Effector memory CD4-positive, alpha-beta T cell (primary cell): ENCODE measurements at places on chromosomes 7 and 10.

DNA sequence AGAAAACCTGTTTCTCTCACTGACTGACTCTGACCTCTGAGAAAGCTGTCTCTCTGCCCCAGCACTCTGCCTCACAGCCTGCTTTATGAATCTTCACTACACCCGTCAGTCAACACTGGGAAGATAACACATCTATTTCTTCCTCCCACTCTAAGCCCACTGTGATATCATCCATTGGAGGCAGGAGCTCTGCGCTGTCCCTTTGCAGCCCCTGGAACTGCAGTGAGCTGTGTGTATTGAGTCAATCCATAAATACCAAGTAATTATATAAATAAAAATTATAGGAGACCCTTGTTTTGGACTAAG, 17.2 kb upstream of the FXYD4 start:
- DNase-seq, result no peak

DNA sequence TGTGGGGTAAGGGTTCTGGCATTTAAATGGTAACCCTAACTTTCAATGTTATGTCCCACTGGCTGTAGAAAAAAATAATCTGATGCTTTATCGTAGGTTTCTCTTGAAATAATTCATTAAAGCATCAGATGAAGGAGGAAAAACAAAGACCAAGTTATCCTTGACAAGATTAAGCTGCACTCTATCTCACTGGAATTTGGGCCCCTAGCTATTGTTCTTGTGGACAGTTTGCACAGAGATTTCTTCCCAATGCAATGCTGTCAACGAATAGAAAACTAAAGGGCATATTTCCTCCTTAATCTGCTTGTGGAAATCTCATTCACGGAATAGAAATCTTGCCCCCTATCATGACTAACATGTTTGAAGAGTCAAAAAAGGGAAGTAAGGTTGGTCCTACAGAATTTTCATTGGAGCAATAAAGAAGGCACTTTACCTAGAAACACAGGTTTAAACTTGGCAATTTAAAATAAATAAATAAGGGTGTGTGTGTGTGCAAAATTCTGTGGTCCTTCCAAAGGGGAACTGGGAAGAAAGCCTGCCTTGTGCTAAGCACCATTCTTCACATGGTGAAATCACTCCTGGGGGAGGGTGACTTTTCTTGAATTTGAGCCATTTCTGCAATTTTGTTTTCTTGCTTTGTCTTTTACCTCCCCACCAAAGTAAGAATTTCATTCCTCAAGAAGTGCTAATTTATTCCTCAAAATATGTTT, 242.8 kb downstream of the GLI3 start:
- no peak for DNase-seq

- DNase-seq, result peak; percentile 38
These were observed 818 bp upstream of the SUPV3L1 start for GRCh38 chr10:69179089-69179742.

- DNase-seq, result no peak
These were observed 42.5 kb downstream of the SIRT1 start for GRCh38 chr10:67926951-67927350.

DNA sequence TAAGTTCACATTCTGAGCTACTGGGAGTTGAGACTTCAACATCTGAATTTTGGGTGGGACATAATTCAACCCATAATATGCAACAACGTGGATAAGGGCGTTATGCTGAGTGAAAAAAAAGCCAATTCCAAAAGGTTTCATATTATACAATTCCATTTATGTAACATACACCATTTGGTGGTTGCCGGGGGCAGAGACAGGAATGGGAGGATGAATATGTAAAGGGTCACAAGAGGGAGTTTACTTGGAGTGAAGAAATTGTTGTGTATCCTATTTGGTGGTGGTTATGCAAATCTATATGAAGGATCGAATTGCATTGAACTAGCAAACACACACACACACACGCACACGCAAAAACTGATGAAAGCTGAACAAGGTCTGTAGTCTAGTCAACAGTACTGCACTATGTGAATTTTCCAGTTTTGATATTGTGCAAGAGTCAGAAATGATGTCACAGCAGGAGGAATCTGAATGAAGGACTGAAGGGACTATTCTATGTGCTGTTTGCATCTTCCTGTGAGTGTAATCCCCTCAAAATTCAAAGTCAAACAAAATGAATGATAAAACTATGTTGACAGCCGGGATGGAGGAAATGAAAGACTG, 249.2 kb upstream of the HABP2 start:
- DNase-seq, result no peak

GRCh38 chr10:114038819-114039218, 4.8 kb upstream of the ADRB1 start:
- DNase-seq, result no peak

DNA sequence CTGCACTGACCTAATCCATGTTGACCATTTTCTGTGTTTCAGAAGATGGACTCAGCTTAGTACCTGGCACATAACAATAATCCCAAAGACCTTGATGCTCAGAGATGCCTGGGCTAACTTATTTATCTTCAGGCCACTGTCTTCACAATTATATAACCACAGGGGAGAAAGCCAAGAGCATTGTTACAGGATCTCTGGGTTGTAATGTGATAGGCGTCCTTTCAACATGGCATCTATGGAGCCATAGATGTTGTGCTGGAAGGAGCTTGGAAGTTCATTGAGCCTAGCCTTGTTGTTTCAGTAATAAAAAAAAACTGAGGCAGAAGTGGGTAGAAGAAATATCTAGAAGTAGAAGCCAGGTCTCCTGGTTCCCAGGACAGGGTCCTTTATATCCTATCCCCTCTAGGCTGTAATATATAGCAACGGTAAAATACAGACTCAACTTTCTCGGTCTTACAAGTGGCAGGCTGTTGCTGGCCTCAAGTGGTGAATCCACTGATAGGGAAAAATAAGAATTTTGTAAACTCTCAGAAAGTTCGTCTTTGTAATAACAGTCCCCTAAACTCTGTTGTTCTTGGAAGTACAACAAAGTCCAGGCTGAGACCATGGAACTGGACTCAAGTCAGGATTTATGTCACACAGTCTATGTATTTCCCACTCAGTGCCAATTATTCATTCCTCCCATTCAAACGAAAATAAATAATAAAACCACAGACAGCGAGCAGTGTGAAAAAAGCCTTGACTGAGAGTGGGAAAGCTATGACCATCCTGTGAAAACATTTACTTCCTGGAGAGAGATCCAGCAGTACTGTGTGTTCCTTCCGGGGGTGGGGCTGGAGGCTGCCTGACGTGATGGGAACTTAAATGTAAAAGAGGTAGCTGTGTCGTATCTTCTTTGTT, 277.6 kb downstream of the REEP3 start:
- no peak for DNase-seq

DNA sequence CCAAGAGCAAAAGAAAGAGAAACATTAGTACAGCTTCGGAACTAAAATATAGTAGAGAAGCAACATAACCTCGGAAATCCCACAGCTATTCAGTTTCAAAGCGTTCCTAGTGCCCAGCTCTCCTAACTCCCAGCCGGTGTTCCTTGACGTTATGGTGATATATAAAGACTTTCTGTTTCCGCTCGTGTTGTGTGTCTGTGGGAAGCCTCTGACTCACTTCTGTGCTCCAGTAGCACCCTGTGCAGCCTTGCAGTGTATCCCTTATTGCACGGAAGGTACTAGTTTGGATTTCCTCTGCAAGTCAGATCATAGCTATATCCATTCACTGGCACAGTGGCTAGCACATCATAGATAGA, 535 bp downstream of the ASAH2B start:
- DNase-seq, result no peak
